ENCODE measurements at places on chromosomes 13 and 19.

DNA sequence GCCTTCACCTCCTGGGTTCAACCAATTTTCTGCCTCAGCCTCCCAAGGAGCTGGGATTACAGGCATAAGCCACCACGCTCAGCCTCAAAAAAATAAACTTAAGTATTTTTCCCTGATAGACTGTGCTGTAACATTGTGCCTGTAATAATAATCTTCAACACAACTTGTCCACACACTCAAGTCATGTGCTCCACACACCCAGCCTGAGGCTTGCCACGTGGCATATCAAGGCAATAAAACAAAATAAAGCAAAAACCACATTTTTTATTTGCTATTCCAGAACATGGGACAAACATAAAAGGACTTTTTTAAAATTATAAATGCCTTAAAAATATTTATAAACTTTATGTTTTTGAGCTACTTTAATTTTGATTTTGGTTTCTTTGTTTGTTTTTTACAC lies 115.8 kb downstream of the NALCN start:
- DNase-seq, result no peak

DNA sequence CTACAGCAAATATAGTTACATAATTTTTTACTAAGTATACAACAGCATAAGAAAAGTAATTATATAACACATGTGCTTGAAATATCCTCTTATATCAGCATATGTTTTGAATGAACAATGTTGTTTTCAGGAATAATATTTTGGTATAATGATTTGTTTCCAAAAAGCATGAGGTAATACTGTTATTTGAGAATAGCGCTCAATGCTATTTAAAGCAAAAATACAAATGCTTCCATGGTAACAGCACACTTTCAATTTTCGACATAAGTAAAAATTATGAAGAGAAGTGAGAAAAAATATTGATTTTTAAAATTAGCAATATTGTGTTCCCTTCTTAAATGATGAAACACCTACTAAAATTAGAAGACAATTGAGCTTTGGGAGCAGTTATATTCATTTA lies 715.9 kb upstream of the ATXN8OS start:
- no peak for DNase-seq

DNA sequence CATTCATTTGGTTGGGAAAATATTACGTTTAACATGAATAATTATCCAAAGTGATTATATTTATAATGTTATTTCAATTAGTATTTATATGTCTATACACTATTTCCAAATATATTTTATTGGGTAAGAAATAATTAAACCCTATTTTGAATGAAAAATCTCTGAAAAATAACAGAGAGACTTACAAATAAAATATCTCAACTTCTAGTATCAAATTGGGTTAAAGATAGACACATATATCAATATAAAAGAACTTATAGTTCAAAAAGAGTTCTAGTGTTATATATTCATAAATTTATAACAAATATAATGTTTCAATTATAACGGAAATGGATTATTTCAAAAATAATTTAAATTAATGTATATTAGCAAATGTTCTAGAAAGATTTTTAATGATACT lies 482.6 kb upstream of the PCDH20 start:
- DNase-seq, result no peak

DNA sequence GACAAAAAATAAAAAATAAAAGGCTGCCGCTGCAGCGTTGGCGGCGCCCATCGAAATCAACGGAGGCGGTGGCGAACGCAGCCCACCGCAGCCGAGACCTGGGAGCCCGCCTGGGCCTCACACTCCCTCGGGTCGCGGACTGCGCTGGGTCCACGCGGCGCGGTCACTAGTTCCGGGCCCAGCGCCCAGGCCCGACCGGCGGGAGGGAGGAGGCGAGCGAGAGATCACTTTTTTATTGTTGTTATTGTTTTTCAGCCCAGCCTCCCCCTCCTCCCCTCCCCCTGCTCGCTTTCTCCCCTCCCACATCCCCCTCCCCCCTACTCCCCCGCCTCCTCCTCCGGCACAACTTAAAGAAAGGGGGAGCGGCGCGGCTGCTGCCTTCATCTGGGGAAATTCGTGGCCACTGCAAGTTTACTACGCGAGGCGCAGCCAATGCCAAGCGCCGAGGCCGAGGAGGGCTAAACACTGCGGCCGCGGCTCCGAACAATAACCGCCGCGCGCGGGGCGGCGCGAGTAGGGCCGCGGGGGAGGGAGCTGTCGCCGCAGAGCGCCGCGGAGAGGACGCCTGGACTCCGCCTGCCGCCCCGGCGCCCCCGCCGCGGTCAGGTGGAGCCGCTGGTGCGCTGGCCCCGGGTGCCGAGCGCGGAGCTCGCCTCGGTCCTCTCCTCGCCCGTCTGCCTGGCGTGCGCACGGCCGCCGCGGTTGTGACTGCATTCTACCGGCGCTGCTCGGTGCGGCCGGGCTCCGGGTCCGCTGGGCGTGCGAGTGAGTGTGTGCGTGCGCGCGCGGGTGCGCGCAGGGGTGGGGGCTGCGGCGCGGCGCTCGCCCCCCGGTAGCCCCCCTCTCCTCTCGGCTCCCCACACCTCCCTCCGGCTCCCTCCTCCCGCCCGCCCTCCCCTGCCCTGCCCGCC lies 505 bp upstream of the ZIC2 start:
- no peak for DNase-seq

- DNase-seq, result no peak
Measured at GRCh38 chr19:14943601-14944000, 2.3 kb downstream of the OR7C2 start.

DNA sequence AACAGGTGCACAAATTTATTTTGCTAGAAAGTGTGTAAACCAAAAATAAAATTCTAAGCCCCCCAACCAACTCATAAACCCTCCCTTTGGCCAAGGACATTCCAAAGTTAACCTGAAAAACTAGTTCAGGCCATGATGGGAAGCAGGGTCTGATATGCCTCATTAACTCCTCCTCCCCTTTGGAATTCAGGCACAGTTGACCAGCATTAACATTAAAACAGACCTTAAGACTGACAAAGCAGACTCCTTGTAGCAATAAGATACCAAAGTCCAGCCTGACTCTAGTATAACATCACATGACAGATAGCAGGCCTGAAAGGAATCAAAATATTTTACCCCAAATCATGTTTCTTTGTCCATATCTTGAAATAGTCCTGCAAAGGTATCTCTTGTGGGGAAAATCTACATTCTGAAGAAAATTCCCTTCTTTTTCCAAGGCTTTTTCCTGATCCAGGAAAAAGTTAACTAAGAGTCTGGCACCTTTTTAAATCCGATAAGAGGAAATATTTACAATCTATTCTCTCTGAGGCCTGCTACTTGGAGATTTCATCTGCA lies 19.7 kb downstream of the NEK5 start:
- no peak for DNase-seq
